Heart right ventricle (tissue), 16 donors: ENCODE measurements at places on chromosomes 16 and 17. TPM values are rescaled to one million over a fixed set of nuclear protein-coding genes. Genes with fewer than 3 reads are reported as not detected.

GRCh38 chr17:78716814-78717393, 65.2 kb downstream of the CYTH1 start:
- DNase-seq = peak; percentile 73

- DNase-seq = peak; percentile 94
These were observed 224.0 kb upstream of the TNRC6C start for GRCh38 chr17:77734371-77735080.

Gene XYLT1
- total RNA-seq = 1.3 TPM

DNA sequence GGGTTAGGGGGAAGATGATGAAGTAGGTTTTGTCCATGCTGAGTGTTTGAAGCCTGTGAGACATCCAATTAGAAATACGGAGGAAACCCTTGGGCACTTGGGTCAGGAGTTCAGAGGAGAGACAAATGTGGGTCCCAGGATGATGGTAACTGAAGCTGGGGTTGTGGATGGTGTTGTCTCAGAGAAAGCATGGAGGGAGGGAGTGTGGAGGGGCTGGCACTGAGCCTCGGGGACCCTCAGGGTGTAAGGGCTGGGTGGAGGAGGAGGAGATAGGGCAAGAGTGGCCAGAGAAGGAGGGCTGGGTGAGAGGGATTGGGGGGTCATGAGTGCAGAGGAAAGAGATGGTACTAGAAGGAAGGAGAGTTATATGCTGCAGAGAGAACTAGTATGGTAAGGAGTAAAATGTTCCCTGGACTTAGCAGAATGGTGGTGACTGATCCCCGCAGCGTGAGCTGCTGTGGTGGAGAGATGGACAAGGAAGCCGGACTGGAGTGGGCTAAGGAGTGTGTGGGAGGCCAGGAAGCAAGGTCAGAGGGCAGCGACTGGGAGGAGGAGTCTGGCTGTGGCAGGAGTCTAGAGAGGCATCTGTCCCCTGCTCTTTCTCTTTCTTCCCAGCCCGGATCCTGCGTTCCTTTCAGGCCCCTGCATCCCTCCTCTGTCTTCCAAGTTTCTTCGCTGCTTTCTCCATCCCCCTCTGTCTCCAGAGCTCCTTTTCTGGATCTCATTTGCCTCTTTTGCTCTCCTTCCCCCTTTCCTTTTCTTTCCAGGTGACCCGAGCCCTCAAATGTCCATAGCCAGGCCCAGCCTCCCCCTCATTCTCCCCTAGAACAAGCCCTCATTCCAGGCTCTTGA, 3.9 kb upstream of the COL1A1 start:
- DNase-seq = peak; percentile 60

GRCh38 chr16:85234310-85235204, 122.3 kb upstream of the CIBAR2 start:
- peak; percentile 65 for DNase-seq

Gene TBC1D3
- total RNA-seq = not detected

DNA sequence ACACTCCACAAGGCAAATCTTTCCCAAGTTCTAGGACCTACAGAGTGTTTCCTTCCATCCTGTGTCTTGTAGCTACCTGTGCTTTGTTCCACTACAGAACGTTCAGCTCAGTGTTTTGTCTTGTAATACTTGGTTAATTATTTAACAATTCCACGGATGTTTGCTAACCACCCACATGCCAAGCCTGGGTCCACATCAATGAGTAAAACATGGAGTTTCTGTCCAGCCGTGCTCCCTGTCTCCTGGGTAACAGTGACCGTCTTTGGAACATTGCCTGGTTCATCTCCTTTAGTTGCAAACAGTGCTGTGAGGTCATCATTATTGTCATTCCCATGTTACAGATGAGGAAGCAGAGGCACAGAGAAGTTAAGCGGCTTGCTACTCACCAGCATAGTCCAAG, 41.3 kb downstream of the IRF8 start:
- no peak for DNase-seq

Gene PNMT
- total RNA-seq = 3.7 TPM

DNA sequence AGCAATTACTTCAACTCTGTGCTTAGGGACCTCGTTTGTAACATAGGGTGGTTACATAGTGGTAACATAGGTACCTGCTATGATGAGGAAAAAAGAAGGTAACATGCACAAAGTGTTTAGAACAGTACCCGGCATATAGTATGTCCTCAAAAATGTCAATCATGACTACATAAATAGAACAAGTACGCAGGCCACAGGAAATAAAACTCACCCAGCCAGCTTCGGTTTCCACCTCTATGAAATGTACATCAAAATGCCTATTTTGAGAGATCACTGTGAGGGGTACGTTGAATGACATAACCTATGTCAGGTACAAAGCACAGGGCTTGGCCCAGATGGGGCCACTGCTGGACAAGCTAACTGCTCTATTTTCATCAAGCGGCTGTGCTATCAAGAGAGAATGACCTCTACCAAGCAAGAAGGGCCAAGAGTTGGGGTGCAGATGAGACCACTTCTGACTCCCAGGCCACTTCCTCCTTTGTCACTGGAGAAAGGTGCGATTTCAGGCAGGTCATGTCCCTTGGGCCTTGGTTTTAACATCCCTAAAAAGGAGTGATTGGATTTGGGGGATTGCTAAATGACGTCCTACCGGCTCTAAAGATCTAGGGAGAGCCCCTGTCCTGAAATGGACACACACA, 45.4 kb downstream of the WSB1 start:
- no peak for DNase-seq

- no peak for DNase-seq
These were observed 28.1 kb downstream of the KIAA0513 start for GRCh38 chr16:85055493-85056210.

GRCh38 chr17:67467500-67468455, 90.7 kb downstream of the PITPNC1 start:
- DNase-seq = no peak

DNA sequence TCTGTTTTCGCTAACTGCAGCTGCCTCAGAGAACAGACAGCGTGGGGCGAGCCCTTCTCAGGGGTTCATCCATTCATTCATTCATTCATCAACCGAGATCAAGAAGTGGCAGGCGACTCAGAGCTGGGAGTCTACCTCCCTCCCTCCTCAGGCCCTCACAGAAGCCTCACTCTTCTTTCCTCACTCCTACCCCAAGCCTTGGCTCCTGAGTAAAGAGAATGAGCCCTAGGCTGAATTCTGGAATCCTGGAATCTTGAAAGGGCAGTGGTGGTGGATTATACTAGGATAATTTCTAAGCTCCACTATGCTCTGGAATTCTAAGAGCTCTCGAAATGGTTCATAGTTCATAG, 2.3 kb upstream of the DLX3 start:
- DNase-seq = no peak

GRCh38 chr16:67244387-67245185, 2.7 kb downstream of the FHOD1 start:
- DNase-seq = peak; percentile 72

Gene C1QTNF8
- total RNA-seq = not detected

- DNase-seq = no peak
These were observed 67.9 kb upstream of the AMZ2 start for GRCh38 chr17:68179926-68180285.

Gene MEIOB
- total RNA-seq = not detected

GRCh38 chr16:47712276-47713224, 251.4 kb downstream of the PHKB start:
- DNase-seq = no peak

DNA sequence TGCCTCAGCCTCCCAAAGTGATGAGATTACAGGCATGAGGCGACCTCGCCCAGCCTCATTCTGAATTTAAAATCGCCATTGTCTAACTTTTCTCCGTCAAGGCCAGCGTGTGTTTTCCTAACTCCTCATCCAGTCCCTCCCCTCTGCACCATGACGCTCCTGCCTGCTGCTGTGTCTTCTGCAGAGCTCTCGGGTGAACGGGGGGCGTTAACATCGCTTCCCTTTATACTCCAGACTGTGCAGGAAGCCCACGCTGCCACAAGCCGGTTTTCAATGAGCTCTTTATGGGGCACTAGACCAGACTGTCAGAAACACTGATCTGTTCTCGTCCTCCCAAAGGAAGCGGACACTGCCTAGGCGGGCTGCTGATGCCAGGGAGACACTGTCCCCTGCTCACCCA, 13.2 kb downstream of the AANAT start:
- no peak for DNase-seq

Gene SPATA32
- total RNA-seq = not detected

GRCh38 chr16:47667956-47668355, 206.8 kb downstream of the PHKB start:
- no peak for DNase-seq

- no peak for DNase-seq
These were observed 68.7 kb downstream of the AIPL1 start for GRCh38 chr17:6366221-6366666.

DNA sequence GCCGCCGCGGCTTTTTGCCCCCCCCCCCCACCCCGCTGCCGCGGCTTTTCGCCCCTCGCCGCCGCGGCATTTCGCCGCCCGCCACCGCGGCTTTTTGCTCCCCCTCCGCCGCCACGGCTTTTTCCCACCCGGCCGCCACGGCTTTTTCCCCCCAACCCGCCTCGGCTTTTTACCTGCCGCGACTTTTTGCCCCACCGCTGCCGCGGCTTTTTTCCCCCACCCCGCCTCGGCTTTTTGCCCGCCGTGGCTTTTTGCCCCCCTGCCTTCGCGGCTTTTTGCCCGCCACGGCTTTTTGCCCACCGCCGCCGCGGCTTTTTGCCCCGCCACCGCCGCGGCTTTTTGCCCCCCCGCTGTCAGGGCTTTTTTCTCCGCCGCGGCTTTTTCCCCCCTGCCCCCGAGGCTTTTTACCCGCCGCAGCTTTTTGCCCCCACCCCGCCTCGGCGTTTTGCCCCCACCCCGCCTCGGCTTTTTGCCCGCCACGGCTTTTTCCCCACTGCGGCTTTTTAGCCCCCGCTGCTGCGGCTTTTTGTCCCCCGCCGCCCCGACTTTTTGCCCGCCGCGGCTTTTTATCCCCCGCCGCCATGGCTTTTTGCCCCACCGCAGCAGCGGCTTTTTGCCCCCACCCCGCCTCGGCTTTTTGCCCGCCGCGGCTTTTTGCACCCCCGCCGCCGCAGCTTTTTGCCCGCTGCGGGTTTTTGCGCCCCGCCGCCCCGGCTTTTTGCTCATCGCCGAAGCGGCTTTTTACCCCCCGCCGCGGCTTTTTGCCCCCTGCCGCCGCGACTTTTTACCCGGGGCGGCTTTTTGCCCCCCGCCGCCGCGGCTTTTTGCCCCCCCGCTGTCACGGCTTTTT, 527.8 kb upstream of the WSB1 start:
- DNase-seq = no peak

Gene KRTAP9-4
- total RNA-seq = not detected

Gene KRT20
- not detected for total RNA-seq

GRCh38 chr17:83008526-83008925, 70.9 kb upstream of the METRNL start:
- DNase-seq = no peak

Gene SDF2
- total RNA-seq = 26.6 TPM

DNA sequence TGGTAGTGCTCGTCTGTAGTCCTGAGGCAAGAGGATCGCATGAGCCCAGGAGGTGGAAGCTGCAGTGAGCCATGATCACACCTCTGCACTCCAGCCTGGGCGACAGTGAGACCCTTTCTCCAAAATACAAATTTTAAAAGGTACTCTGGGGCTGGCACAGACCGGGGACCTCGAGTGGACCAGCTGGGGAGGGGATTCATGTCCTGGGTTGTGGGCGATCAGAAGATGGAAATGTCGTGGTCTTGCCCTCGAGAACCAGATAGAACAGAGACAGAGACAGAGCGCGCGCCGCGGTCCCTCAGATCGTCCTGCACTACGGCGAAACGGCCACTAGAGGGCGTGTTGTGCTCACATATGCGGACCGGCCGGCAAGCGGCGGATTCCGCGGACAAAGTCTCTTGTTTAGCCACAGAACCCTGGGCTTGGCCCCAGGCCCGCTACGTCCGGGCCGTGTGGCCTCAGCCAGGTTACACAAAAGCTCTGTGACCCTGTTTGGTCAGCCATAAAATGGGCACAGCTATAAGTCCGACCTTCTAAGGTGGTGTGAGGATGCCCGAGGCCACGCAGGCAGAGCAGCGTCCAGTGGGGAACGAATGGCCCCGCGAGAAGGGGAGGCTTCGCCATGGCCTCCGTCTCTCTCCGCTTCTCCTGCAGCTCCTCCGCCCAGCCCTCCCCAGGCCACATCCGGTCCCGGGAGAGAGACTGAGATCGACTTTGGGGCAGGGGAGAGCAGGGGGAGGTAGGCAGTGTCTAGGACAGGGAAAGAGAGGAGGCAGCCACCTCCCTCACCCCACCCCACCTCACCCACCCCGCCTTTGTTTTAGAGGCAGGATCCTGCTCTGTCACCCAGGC, 14.6 kb upstream of the SBK1 start:
- peak; percentile 80 for DNase-seq

- DNase-seq = no peak
These were observed 12.1 kb upstream of the DBNDD1 start for GRCh38 chr16:90031186-90031930.

Gene PRR35
- total RNA-seq = not detected

DNA sequence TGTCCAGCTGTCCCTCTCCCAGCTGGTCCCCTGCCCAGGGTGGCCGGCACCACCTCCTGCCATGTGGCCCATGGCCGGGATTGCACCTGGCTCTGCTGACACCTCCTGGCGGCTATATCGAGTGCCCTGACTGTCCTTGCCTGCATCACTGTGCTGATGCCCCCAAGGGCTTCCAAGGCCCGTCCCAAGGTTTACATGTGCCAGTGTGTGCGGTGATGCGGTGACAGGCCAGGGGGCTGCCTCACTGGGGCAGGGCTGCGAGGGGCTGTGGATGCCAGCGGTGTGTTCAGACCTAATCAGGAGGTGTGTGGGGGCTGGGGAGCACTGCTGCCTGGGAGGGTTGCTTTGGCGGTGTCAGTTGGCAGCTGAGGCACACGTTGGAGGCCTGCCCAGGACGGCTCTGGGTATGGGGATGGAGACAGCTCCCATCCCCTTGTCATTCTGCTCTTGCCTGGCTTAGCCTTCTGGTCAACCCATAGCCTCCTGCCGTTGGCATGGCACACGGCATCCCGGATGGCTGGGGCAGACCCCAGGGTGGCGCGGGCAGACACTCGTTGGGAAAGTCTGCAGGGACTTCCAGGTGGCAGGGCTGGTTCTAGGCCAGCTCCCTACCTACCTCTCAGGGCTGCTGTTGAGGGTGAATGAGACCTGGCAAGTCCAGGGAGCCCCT, 5.5 kb downstream of the MAP2K3 start:
- DNase-seq = peak; percentile 85

- no peak for DNase-seq
These were observed 7.0 kb upstream of the MILR1 start for GRCh38 chr17:64441772-64442540.

- DNase-seq = peak; percentile 29
These were observed 56.3 kb upstream of the IL34 start for GRCh38 chr16:70589998-70590471.

DNA sequence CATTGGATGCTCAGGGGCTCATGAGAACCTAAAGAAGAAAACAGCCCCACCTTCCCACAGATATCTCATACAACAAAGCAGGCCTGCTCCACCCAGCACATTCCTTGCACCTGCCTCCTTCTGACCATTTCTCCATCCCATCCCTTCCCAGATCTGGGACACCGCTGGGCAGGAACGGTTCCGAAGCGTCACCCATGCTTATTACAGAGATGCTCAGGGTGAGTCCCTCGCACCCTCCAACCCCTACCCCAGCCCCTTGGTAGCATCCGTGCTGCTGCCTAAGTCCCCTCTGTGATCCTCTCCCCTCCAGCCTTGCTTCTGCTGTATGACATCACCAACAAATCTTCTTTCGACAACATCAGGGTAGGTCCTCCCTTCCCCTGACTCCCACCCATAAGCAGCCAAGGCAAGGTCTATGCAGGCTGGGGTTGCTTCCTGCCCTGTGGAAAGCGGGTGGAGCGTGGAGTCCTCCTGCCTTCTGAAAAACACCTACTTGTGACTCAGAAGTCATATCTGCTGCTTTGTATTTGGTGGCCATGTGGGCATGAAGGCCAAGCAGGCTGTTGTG, 5.4 kb upstream of the NHERF1 start:
- DNase-seq = no peak
